Activated T-helper 1 cell treated with anti-CD3 and anti-CD28 coated beads, Interleukin-2, amount 50 U/mL, for 16 hours (primary cell): ENCODE measurements at places on chromosomes 16 and 17.

DNA sequence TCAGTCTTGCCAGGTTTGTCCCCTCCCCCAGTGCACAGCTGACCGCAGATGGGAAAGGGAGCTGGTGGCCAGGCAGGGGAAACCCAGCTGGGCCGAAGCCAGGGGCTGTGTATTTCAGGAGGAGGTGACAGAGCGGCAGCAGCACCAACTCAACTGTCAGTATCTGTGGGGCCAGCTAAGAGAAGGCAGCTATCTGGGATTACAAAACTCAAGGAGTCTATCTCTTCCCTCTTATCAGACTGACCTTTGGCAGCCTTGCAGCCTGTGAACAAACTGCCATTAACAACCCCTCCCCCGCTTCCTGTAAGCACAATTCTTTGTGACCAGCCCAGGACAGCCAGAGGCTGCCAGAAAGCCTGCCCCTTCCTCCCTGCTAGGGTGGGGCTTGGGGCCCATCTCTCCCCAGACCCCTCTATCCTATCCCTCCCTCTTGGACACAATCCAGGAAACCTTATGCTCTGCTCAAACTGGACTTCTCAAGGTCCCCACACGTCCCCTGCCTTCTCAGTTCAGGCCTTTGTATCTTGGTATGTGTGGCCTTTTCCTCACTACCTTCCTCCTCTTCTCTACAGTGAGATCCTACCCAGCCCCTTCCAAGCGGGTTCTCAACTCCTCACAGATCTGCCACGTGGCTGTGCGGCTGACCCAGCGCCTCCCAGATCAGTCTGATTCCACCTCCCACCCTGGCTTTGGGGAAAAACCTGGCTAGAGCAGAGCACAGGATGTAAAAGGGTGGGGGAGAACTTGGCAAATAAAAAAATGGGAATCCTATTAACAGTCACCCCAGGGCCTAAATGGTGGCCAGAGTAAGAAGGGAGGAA lies 10.5 kb downstream of the ST3GAL2 start:
- DNase-seq = peak; percentile 17

- DNase-seq = no peak
Measured at GRCh38 chr17:6862825-6863224, 31.3 kb upstream of the TEKT1 start.

DNA sequence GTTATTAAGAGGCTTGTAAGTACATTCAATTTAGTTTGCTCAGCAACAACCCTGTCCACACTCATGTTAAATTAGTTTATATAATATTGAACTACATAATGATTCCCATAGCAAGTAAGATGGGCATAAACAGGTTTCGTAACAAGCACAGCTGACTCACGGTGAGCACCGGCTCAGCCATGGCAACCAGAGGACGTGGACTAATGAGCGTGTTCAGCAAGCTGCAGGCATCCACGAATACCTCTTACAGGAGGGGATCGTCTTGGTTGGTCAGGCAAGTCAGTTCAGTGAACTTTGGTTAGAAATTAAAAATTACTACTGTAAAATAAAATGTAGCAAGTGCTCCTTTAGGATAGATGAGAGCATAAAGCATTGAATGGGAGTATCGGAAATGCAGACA lies 58.4 kb downstream of the ELAC2 start:
- DNase-seq = no peak

GRCh38 chr17:1736348-1737281 lies 6.1 kb upstream of the SERPINF2 start:
- DNase-seq = no peak

- DNase-seq = no peak
Measured at GRCh38 chr16:2359919-2360318, 19.4 kb upstream of the ABCA3 start.

DNA sequence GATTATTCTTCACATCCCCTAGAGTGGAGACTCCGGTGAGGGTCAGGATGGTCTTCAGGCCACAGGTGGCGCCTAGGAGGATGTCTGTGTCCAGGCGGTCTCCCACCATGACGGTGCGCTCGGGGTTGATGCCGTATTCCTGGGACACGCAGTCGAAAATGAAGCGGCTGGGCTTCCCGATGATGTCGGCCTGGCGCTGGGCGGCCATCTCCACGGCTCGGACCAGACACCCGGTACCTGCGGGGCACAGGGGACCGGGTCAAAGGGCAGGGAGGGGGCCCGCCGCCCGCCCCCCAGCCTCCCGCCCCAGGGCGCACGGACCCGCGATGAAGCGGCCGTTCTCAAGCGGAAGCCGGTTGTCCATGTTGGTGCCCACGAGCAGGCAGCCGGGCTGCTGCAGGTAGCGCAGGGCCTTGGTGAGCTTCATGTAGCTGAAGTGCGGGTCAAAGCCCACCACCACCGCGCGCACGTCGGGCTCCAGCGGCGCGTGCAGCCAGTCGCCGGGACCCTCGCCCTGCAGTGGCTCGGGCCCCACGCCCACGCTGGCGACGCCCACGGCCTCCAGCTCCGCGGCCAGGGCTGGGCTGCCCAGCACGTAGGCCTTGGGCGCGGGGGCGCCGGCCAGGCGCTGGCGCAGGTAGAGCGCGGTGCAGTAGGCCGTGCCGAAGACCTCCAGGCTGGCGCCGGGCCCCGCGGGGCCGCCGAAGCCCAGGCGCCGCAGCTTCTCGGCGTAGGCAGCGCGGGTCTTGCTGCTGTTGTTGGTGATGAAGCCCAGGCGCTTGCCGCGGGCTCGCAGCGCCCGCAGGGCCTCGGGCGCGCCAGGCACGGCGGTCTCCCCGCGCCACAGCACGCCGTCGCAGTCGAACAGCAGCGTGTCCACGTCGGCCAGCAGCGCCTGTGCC lies 572 bp downstream of the PGP start:
- DNase-seq = no peak

DNA sequence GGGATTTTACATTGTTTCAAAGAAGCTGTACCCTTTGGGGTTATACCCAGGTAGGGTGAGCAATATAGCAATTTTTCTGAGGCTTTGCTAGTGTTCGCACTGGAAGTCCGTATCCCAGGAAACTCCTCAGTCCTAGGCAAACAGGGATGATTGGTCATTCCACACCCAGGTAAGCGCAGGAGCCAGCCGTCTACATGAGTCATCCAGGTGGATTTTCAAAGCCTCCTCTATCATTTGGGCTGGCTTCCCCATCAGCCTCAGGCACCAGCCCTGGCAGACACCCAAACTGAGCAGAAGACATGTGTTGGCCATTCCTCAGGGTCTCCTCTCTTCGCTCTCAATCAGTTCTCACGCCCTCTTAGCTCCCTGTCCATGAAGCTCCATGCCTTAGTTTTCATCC lies 135.6 kb downstream of the AIPL1 start:
- DNase-seq = no peak

DNA sequence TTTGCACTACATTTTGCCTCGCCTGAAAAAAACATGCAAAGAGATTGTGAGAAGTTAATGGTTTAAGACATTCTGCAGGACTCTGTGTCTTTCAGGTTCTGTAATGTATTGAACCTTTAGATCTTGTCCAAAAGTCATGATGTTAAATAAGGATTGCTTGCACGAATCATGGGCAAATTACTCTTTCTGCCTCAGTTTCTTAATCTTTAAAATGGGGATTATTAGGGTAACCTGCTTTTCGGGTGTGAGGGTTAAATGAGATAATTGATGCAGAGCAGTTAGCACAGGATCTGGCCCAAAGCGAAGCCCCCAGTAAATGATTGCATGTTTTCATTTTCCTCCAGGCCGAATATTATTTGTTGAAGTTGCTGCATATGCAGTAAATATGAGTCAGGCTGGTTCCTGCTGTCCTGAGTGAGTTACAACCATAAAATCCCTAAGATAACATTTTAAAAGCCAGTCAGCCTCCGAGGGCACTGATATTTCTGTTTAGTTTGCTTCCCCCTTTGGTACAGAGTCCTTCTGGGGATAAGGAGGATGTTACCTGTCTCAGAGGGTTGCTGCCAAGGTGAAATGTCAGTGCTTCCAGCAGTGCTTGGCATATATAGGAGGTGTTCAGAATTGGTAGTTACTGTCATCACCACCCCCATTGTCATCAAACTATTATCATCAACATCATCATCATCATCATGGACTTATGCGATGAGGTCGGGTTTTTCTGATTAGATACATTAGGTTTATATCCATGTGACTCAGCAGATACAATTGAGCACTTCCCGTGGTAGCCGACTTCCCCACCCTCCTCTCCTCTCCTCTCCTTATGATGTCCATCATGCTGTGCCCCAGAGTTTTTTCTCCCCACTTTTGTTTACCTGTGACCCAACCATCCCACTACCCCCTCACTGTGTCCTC lies 20.6 kb upstream of the ARHGAP17 start:
- DNase-seq = no peak

DNA sequence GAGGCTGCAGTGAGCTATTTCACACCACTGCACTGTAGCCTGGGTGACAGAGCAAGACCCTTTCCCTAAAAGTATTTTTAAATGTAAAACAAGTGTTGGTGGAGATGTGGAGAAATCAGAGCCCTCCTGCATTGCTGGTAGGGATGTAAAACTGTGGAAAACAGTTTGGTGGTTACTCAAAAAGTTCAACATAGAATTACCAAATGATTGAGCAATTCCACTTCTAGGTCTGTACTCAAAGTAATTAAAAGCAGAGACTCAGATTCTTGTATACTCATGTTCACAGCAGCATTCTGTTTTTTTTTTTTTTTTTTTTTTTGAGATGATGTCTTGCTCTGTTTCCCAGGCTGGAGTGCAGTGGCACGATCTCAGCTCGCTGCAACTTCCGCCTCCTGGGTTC lies 141.8 kb downstream of the PITPNC1 start:
- no peak for DNase-seq

GRCh38 chr16:80914379-80915078 lies 92.2 kb downstream of the CMC2 start:
- no peak for DNase-seq

DNA sequence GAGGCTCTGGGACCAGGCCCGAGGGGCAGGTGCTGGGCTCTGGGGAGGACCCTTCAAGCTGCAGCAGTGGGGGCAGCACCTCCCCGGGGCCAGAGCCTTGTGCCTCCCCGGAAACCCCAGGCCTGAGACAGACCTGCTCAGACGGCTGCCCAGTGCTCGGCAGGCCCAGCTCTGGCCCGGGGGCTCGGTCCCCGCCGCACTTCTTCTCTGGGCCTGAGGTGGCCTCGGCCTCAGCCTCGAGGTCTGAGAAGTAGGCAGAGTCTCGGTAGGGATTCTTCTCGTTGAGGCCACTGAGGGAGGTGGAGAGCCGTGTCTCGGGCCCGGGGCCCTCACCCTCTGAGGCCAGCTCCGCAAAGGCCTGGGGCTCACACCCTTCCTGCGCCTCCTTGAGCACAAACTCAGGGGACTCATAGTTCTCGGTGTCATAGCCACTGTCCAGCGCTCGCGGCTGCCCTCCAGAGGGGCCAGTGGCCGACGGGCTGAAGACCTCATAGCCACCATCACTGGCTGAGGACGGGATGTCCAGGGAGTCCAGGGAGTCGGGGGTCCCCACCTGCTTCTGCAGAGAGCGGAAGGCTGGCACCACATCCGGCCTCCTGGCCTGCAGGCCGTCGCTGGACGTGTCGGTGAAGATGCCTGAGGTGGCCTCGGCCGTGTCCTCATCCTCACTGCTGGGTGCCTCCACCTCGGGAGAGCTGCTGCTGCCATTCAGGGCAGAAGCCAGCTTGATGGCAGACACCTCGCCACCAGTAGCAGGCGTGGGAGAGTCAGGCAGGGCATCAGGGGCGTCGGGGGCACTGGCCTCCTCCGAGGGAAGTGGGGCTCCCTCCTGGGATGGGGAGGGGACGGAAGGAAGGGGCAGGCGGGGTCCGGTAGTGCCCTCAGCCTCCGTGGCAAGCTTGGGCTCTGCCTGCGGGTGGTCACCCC lies 44.3 kb upstream of the PVALEF start:
- no peak for DNase-seq

DNA sequence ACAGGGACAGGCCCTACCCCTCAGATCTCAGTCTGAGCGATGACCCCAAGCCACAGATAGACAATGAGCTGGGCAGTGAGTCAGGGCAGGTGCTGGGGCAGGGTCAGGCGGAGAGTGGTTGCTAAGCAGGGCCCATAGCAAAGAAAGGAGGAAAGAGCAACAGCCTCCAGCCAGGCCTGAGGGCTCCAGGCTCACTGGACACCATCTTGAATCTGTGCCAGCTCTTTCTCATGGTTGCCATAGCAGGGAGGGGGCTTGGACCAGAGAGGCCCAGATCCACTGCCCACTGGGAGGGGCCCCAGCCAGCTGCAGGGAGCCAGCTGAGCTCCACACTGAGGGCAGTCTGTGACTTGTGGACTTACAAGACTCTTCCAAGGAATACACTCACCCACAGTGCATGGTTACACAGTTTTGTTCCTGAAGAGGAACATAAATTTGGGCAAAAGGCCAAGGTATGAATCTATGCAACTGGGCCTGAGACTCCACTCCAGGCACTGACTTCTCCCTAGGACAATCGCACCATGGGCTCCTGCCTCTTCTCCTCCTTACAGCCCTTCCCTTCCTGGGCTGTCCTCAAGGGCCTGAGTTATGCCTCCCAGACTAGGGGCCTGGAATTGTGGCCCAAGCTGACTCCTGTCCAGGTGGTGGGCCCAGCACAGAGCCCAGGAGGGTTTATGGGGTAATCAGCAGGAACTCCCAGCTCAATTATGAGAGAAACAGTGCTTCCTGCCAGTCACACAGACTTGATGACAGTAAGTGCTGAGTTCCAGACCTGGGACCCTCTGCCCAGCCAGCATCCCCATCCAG lies 59.9 kb downstream of the BEAN1 start:
- no peak for DNase-seq
